ENCODE measurements at places on chromosomes 3 and 15. TPM values are rescaled to one million over a fixed set of nuclear protein-coding genes. Genes with fewer than 3 reads are reported as not detected.
A peak's percentile ranks its signal among the peaks of the same experiment; 100 is the strongest.

Gene EXD1
- total RNA-seq: not detected

Gene MEF2A
- total RNA-seq: 25.1 TPM

Gene TAGLN3
- 0.99 TPM for total RNA-seq

Gene LRRC49
- 7.3 TPM for total RNA-seq

Gene GOLGA6L7
- total RNA-seq: not detected

Gene GP9
- total RNA-seq: not detected

Gene ZMYND10
- total RNA-seq: 2.3 TPM

Gene ARPIN
- total RNA-seq: 23.1 TPM

Gene ALG1L2
- total RNA-seq: not detected

Gene C3orf22
- not detected for total RNA-seq

- no peaks in the 10 kb centered on the region for H3K4me1 ChIP-seq
- H3K27ac ChIP-seq: no peak overlapping the region
- no peak for DNase-seq
- H3K27me3 ChIP-seq: no peaks in the 10 kb centered on the region
- H3K36me3 ChIP-seq: no peaks in the 10 kb centered on the region
- H3K4me3 ChIP-seq: no peak overlapping the region
These were observed 56.5 kb downstream of the ACAD9 start for GRCh38 chr3:128935922-128936321.

- H3K4me3 ChIP-seq: no peak overlapping the region
- no peak overlapping the region for H3K27ac ChIP-seq
- DNase-seq: no peak
- H3K36me3 ChIP-seq: no peaks in the 10 kb centered on the region
- H3K27me3 ChIP-seq: no peaks in the 10 kb centered on the region
- H3K4me1 ChIP-seq: no peaks in the 10 kb centered on the region
These were observed 288.6 kb downstream of the FOXP1 start for GRCh38 chr3:71294919-71295318.

- DNase-seq: no peak
- H3K27me3 ChIP-seq: no peaks in the 10 kb centered on the region
- H3K27ac ChIP-seq: no peak overlapping the region
- no peak overlapping the region for H3K4me3 ChIP-seq
These were observed 154.5 kb downstream of the STT3B start for GRCh38 chr3:31687020-31687802.

DNA sequence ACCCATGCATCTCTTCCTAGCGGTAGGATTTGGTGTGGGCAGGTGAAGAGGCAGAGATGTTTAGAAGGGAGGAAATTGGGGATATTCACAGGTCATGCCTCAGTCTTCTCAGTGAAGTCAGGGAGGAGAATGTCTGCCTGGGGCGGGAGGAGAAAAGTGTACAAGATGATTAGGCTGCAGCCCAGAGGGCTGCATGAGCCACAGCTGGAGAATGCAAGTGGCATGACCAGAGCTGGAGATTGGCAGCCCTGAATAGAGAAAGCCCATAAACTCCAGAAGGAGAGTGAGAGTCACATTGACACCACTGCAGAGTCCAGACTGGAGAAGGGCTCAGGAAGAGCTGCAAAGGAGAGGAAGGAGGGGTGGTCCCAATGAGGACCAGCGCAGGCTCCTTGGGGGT, 22.6 kb downstream of the PDHB start:
- no peaks in the 10 kb centered on the region for H3K4me1 ChIP-seq
- H3K36me3 ChIP-seq: peaks cover 5% of the 10 kb centered on the region
- H3K27ac ChIP-seq: no peak overlapping the region
- no peaks in the 10 kb centered on the region for H3K27me3 ChIP-seq
- H3K4me3 ChIP-seq: no peak overlapping the region

- no peaks in the 10 kb centered on the region for H3K36me3 ChIP-seq
- no peak for DNase-seq
- peaks cover 12% of the 10 kb centered on the region for H3K4me1 ChIP-seq
- H3K27me3 ChIP-seq: no peaks in the 10 kb centered on the region
- H3K27ac ChIP-seq: no peak overlapping the region
- no peak overlapping the region for H3K4me3 ChIP-seq
These were observed 9.1 kb downstream of the POMGNT2 start for GRCh38 chr3:43096761-43097160.

DNA sequence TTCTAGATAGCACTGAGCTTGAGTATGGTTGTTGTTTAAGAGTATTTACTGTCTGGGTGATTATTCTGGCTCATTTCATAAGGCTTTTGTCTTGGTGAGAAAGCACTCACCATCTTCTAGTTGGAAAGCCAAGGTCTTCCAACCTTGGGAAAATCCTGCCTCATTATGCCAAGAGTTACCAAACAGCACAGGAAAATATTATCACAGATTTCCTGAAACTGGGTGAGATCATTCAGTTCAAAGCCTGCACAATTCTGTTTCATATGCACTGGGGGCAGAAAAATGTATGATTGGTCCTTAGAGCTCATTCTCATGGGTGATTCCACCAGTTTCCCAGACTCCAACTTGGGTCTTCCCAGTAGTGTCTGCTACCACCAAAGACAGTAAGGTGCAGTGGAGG, 291.8 kb downstream of the RORA start:
- H3K36me3 ChIP-seq: no peaks in the 10 kb centered on the region
- peaks cover 9% of the 10 kb centered on the region for H3K4me1 ChIP-seq
- H3K27me3 ChIP-seq: no peaks in the 10 kb centered on the region
- no peak for DNase-seq

- no peaks in the 10 kb centered on the region for H3K27me3 ChIP-seq
- H3K36me3 ChIP-seq: no peaks in the 10 kb centered on the region
- no peak for DNase-seq
- H3K4me1 ChIP-seq: no peaks in the 10 kb centered on the region
- no peak overlapping the region for H3K27ac ChIP-seq
These were observed 67.7 kb downstream of the ARHGEF26 start for GRCh38 chr3:154188846-154189245.

DNA sequence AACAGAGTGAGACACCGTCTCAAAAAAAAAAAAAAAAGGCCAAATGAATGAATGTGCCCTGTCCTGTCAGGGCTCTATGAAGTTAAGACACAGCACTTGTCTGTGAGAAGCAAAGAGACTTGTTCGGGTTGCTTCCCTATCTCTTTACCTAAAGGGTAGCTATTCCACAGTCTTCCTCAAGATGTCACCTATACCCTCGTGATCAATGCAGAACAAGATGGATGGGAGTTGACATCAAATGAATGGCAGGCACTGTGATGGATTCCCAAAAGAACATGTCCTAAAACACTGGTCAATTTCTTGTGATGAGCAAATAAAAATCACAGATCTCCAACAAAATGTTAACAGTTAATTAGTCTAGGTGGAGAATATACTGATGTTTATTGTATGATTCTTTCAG, 9.5 kb downstream of the TADA3 start:
- no peak overlapping the region for H3K4me3 ChIP-seq
- peaks cover 4% of the 10 kb centered on the region for H3K36me3 ChIP-seq
- no peak for DNase-seq
- H3K4me1 ChIP-seq: no peaks in the 10 kb centered on the region

- H3K36me3 ChIP-seq: no peaks in the 10 kb centered on the region
- DNase-seq: peak; percentile 44
- H3K27ac ChIP-seq: no peak overlapping the region
- no peak overlapping the region for H3K4me3 ChIP-seq
These were observed 24.4 kb upstream of the PLA2G4E start for GRCh38 chr15:42045211-42045615.

DNA sequence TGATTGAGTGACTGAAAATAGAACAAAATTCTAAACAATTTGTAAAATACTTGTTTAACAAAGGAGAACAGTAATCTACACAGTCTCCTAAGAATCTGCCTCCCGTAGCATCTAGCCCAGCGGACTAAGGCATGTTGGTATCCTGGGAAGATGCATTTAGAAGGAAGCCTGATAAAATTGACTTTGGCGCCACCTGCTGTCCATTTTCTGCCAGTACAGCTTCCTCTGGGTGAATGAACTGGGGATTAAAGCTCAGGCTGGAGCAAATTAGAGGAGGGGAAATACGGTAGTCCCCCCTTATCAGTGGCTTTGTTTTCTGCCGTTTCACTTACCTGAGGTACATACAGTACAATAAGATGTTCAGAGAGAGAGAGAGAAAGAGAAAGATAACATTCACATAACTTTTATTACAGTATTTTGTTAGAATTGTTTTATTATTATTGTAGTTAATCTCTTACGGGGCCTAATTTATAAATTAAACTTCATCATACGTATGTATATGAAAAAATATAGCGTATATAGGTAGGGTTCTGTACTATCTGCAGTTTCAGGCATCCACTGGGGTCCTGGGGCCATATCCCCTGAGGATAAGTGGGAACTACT, 191.6 kb downstream of the GAP43 start:
- no peak overlapping the region for H3K27ac ChIP-seq
- peaks cover 10% of the 10 kb centered on the region for H3K4me1 ChIP-seq
- DNase-seq: peak; percentile 84
- no peaks in the 10 kb centered on the region for H3K36me3 ChIP-seq
- no peaks in the 10 kb centered on the region for H3K27me3 ChIP-seq
- no peak overlapping the region for H3K4me3 ChIP-seq

GRCh38 chr3:188946351-188947240, 225.2 kb upstream of the TPRG1 start:
- H3K27me3 ChIP-seq: no peaks in the 10 kb centered on the region
- no peak for DNase-seq
- no peaks in the 10 kb centered on the region for H3K36me3 ChIP-seq
- H3K27ac ChIP-seq: peak overlapping the region; percentile 91

- H3K27me3 ChIP-seq: no peaks in the 10 kb centered on the region
- DNase-seq: no peak
- H3K27ac ChIP-seq: no peak overlapping the region
- H3K36me3 ChIP-seq: no peaks in the 10 kb centered on the region
These were observed 42.5 kb downstream of the LYZL4 start for GRCh38 chr3:42367903-42368302.
